ENCODE measurements at places on chromosomes 3 and 15.

DNA sequence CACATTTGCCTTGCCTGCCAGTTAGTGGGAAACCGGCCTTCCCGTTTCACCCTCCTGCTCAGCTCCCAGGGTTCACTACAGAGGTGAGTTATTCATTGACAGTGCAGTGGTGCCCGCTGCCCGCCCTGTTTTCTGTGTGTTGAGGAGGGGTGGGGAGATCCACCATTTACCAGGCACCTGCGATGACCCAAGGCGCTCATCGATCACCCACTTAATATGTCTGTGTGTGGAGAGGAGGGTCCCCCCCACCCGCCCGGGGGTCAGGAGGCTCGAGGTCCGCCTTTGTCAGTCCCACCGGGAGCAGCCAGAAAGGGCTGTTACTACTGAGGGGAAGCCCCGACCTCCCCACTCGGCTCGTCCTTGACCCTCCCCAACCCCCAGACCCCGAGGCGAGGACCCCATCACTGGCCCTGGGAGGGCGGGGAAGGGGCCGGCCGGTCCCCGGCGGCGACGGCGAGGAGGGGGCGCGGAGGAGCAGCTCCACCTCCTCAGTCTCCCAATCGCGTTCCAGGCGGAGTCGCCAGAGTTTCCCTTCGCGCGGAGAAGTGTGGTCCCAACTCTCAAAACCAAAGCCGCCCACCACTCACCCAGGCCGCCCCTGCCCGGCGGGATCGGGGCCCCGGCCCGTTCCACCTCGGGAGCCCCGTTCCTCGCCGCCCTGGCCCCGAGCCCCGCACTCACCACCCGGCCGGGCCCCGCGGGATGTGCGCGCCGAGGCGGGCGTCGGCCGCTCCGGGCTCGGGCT, 1.1 kb downstream of the PLXNB1 start:
- DNase-seq = peak; percentile 29

DNA sequence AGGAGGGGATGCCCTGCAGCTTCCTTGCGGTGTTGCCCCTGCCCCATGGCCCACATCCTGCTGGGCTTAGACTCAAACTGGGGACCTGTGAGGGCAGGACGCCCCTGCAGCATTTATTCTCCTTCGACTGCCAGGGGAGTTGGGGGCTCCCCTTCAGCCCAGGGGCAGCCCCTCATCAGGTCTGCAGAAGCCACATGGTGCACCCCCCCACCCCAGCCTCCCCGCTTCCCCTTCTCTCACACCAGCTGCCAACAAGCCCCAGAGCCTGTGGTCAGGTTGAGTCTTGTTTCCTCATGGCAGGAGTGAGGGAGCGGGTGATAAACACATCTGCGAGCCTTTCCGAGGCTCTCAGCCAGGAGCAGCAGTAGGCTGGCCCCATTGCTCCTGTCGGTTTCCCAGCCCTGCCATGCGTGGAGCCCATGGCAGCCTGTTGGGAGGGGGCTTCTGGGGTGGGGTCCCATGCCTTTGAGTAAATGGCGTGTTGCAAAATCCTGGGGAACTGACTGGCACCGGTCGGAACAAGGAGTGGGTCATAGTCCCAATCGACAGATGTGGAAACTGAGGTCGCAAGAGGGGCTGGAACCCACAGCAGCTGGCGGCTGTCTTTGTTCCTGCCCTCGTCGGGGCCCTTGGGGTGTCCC, 27.8 kb downstream of the WNT7A start:
- no peak for DNase-seq

GRCh38 chr3:177144922-177145321, 52.4 kb downstream of the TBL1XR1 start:
- no peak for DNase-seq

- no peak for DNase-seq
These were observed 25.9 kb downstream of the PTPN23 start for GRCh38 chr3:47406762-47407149.

GRCh38 chr3:181712226-181712552, 464 bp downstream of the SOX2 start:
- no peak for DNase-seq

DNA sequence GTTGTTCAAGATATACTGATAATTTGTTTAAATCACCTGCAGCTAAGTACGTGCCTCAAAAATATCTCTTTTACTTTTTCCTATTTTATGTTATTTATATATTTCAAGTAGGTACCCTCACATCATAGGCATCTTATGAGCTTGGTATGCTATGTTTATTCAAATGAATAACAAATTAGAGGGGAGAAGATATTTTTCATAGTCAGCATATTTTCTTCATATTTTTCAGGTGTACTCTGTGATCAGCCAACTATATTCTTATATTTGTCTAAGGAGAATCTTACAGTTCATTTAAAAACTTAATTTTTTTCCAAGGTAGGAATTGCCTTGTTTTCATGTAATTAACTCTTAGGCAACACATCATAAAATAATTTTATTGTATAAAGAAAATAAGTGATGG, 421.1 kb upstream of the GRM7 start:
- DNase-seq = no peak

Measured in DND-41 (cell line).